Stimulated activated CD8-positive, alpha-beta memory T cell treated with anti-CD3 and anti-CD28 coated beads, Interleukin-4, amount 100 ng/mL, for 4 hours (primary cell): ENCODE measurements at places on chromosomes 7 and 10.

DNA sequence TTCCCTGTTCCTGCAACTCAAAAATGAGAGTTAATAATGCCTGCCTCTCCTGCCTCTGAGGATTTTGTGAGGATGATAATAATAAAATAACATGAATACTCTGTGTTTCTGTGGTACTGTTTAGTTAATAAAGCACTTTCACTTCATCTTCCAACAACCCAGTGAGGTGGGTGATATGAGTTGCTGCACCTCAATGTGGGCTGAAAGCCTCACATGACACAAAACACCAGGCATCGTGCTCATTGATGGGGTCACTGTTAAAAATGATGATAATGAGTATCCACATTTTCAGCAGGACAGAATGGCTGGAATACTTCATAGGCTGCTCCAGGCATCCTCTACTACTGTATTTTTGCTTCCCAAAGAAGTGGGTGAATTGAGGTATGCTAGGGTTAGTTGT lies 222.8 kb upstream of the NRP1 start:
- DNase-seq = no peak

GRCh38 chr7:157384301-157384700 lies 47.5 kb downstream of the DNAJB6 start:
- no peak for DNase-seq

GRCh38 chr10:9253121-9253520 lies 1198.6 kb downstream of the GATA3 start:
- DNase-seq = no peak

DNA sequence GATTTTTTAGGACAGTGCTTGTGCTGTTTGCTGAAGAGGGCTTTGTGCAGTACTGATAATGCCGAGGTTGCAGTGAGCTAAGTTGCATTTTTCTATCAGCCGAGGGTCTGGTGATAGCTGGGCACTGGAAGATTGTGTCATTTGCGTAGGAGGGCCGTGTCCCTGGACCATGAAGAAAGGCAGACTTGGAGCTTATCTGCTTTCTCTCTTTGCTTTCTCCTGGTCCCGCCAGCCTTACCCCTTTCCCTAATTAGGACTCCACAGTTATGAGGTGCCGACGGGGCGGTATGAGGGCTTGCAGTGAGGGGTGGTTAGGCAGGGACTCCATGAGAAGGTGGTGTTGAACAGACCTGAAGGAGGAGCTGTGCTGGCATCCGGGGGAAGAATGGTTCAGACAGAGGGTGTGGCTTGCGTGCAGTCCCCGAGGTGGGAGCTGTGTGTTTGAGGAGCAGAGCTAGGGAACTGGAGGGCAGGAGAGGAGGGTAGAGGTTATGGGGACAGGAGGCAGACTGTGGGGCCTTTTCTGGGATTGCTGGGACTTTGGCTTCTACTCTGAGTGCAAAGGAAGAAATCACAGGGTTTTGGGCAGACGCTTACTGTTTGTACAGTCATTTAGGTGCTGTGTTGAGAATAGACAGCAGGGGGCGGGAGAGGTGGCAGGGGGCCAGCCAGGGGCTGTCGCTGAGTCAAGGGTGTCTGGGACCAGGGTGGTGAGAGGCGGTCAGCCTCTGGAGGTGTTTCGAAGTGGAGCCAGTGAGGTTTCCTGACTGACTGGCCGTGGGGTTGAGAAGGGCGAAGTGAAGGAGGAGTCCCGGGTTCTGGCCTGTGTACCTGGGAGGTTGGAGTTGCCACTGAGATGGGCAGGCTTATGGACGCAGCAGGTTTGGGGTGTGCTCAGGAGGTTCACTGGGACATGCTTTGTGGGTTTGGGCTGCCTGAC lies 43.4 kb downstream of the PRF1 start:
- peak; percentile 50 for DNase-seq

- no peak for DNase-seq
These were observed 964.9 kb downstream of the REEP3 start for GRCh38 chr10:64486149-64486548.

DNA sequence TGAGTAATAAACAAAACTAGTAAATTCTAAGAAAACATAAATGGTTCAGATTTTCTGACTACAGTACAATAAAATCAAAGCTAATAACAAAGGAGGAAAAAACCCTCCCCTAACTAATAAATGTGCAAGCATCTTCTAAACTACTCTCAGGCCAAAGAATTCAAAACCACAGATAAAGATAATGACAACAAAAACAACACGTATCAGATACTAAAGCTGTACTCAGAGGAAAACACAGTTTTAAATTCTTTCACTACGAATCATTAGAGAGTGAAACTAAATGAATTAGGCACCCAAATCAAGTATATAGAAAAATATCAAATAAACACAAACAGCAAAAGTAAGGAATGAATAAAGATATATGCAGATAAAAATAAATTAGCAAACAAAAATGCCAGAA lies 200.9 kb downstream of the TEX36 start:
- DNase-seq = no peak

DNA sequence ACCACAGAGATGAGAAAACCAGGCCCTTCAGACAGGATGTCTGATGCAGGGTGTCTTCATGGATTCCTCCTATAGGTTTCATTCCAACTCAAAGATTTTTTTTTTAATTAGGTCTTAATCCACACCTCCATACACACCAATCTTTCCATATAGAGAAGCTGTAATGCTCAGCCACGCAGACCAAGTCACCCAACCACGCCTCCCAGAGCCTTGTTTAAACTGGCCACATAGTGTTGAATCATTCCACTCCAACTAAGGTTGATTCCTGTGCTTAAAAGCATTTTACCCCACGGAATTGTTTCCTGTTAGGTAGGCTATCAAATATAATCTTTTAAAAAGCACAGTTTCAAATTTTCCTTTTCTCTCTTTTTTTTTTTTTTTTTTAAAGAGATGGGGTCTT lies 153.6 kb downstream of the TYW1B start:
- DNase-seq = no peak

- DNase-seq = no peak
These were observed 139.5 kb upstream of the GRM3 start for GRCh38 chr7:86504229-86504628.

- DNase-seq = no peak
These were observed 121.9 kb downstream of the PTPN20 start for GRCh38 chr10:47033081-47033480.

DNA sequence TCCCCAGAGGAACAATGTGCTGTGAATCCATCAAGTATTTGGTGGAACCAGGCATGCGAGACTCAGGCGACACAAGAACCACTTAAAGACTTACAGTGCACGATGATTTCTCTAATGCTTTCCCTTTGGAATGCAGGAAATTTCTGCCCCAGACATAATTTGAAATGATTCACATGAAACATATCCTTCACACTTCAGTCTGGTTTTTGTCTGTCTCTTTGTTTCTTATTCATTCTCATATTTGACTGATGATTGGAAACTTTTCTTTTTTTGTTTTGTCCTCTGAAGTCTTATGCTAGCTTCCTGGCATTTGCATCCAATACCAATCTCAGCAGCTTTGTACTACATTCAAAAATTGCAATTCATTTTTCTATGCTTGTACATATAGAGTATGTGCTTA lies 502.8 kb downstream of the PHTF2 start:
- DNase-seq = no peak

DNA sequence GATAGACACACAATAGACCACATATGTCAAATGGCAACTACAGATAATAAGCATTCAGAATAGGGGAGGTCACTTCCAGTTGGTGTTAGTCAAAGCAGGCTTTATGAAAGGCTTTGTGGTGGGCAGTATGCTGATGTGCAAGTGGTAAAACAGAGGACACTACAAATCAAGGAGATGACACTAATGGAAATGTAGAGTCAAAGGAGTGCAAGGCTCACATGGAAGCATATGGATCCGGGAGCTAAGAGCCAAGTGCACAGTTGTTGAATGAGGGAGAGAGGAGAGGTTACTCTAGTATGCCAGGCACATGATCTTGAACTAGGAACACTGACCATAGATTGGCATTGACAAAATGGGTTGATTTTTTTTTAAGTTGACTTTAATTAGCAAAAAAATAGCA lies 62.7 kb downstream of the GRM3 start:
- no peak for DNase-seq

DNA sequence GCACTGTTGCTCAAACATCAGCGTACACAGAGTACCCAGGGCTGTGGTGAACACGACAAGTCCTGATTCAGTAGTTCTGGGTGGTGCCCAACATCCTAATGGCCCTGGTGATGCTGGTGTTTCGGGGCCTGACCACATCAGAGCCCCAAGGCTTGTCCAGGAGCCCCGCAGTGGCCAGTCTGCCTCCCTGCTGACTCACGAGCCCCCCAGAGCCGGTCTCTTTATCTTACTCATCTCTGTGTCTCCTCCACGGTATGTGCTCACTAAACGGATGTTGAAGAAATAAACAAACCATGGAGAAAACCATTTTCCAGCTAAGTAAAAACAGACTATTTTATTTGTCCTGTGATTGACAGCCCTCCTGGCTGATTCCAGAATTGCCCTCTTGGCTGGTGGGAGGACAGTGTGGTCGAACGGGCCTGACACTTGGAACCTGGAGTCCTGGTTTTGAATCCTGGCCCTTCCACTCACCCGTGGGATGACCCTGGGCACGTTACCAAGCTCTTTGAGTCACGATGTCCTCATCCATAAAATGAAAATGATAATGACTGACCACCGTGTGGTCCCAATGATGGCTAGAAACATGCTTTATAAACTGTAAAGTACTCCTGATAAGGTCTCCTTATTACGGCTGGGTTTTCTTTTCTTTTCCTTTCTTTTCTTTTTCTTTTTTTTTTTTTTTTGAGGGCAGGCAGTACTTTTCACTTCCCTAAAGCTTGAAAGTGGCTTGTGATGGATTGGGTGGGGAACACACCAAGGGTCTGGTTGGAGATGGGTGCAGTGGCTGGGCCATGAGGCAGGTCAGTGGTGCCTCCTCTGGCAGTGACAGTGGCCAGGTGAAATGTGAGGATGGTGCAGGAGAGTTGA lies 5.7 kb downstream of the HIP1 start:
- no peak for DNase-seq

- DNase-seq = no peak
These were observed 32.6 kb downstream of the DUSP5 start for GRCh38 chr10:110530131-110530831.

GRCh38 chr7:130890176-130891020 lies 156.4 kb upstream of the KLF14 start:
- no peak for DNase-seq

DNA sequence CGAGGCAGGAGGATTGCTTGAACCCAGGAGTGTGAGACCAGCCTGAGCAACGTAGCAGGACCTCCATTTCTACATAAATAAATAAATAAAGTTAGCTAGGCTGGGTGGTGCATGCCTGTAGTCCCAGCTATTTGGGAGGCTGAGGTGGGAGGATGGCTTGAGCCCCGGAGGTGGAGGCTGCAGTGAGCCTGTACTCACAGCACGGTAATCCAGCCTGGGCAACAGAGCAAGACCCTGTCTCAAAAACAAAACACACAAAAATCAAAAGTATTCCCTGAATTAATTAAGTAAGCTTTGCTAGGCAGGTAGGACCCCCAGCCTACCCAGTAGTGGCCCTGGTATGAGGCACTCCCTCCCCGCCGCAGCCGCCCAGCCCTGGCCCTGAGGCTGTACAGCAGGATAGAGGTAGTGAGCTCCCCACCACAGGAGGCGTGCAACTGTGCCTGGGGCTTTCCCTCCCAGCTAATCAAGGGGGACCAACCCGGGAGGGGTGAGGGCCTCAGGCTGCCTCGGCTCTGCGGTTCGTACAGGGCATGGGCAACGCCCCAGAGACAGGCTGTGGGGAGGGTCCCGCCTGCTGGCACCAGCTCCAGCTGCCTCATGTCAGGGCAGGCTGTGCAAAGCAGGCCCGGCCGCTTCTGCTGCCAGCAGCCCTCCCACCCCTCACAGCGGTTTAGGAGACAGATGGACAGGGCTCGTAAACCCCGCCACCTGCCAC lies 1.0 kb upstream of the CYP2W1 start:
- DNase-seq = no peak

DNA sequence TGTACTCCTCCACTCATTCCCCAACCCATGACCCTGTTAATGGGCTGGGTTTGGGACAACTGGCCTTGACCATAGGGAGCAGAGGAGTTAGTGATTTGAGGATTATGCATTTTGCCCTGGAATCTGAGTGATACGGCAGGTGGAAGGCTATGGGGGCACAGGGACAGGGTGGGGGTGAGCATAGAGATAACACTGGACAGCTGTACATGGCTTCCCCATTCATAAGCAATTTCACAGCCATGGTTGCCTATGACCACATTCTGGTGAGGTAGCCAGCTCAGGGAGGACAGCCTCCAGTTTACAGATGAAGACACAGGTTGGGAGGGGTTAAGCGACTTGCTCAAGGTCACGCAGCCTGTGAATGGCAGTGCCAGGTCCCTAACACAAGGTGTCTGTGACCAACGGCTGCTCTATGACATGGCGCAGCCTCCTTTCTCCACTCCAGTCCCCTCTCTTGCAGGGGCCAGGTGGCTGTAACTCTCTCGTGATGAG lies 319.5 kb downstream of the PLXNA4 start:
- DNase-seq = no peak
